ENCODE measurements at places on chromosomes 6 and 20.

GRCh38 chr6:130872250-130873095 lies 45.3 kb downstream of the SMLR1 start:
- DNase-seq: peak; percentile 56

DNA sequence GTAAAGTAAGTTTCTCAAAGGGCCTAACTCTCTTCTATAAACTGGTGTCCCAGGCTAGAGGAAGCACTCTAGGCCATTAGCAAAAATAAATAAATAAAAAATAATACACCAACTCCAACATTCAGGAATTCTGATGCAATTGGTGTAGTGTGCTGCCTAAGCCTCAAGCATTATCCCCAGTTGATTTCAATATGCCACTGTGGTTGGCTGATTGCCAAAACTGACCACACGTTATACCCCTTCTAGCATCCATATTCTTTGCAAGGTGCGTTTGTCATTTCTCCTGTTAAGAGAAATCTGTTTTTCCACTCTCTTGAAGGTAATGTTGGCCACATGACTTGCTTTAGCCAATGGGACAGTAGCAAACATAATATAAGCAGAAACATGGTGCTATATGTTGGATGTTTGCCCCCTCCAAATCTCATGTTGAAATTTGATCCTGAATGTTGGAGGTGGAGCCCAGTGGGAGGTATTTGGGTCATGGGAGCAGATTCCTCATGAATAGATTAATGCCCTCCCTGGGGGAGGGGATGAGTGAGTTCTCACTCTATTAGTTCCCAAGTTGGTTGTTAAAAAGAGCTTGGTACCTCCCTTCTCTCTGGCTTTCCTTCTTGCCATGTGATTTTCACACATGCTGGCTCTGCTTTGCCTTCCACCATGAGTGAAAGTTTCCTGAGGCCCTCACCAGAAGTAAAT lies 71.9 kb upstream of the PLCB4 start:
- DNase-seq: no peak

DNA sequence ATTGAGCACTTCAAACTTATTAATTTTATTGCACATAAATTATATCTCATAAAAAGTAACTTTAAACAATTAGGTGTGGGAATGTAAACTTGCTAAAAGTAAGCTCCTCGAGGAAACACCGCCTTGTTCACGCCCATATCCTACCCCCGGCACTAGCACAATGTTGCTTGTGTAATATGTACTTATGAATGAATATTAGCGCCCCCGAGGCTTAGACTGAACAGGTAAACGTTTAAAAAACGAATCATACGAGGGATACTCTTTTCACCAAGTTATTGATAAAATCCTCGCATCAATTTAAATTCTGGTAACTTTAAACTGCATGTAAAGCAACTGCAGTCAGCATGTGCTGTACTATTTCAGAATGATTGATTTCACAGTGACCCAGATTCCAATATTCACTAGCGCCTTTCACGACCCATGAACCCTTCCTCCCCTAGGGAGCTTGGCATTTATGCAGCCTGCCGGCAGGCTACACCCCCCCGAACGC lies 637 bp downstream of the TFB1M start:
- no peak for DNase-seq

DNA sequence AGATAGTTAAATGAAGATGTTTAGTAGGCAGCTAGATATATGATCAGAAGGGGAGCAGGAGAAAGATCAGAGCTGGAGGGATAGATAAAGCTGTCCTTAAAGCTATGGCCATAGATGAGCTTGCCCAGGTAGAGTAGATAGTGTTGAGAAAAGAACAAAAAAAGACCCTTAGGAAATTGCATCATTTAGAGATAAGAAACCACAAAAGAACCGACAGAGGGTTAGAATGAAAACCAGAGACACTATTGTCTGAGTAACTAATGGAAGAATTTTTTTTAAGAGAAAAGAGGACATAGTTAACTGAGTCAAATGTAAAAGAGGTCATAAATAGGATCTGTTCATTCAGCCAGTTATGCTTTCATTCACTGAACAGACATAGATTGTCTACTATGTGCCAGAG lies 101.8 kb downstream of the TNFAIP3 start:
- DNase-seq: no peak

DNA sequence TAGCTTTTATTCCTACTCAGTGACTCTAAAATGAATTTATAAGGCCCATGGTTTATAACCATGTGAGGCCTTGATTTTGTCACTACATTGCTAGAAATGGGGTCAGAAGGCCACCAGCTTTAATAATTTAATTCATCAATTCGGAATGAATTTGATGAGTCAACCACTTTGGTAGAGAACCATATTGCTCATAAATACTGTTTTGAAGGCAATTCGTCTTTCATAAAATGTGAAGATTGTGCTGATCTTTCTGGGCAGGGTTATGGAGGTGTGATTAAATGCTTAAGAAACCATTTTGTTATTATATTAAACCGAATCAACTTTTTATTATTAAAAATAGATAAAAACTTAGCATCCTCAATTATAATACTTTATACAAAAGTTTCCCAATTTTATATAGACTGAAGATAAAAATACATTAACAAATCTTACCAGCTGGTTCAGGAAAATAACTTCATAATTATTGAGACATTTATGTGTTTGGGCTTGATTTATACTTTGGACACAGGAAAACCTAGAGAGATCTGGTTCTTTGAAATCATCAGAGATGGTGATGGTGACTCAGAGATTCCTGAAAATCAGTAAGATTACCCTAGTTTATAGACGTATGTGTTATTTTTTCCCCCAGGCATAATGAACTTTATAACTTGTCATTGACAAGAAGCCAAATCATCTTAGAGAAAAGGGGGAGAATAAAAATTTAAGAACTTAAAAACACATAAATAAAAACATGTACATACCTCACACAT lies 10.6 kb downstream of the HCRTR2 start:
- DNase-seq: no peak

DNA sequence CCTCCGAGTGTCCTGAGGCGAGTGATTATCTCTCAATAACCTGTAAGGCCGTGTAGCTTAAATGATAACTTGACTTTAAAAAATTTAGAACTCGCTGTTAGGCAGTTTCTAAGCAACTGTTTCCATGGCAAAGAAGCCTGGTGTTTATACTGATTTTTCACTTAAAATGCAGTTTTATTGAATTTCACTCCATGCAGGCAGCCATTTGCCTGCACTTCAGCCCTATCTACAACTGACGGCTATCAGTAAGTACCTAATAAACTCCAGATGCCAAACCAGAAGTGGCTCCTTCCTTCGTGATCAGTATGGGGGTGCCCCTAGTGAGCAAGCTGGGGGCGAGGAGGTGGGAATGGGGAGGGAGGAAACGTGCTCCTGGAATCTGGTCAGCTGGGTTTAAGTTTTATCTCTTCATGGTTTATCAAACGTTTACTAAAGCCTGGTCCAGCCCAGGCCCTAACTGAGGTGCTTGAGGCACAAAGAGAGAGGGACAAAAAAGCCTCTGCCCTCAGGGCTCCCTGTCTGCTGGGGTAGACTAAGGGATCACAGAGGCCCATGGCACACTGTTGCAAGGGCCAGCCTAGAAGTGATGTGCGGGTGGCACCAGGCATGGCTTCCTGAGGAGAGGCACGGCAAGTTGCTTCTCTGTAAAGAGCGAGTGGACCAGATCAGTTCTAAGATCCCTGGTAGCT lies 45.5 kb downstream of the TTI1 start:
- DNase-seq: no peak

DNA sequence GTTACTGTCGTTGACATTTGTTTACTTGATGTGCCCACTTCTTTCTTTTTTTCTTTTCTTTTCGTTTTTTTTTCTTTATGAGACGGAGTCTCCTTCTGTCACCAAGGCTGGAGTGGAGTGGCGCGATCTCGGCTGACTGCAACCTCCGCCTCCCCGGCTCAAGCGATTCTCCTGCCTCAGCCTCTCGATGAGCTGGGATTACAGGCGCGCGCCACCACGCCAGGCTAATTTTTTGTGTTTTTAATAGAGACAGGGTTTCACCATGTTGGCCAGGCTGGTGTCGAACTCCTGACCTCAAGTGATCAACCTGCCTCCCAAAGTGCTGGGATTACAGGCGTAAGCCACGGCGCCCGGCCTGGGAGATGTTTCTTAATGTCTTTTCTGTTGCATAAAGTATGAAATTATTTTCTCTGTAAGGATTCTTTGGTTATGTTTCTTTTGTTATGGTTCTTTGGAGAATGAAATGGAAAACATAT lies 33.3 kb upstream of the PRSS16 start:
- peak; percentile 23 for DNase-seq

DNA sequence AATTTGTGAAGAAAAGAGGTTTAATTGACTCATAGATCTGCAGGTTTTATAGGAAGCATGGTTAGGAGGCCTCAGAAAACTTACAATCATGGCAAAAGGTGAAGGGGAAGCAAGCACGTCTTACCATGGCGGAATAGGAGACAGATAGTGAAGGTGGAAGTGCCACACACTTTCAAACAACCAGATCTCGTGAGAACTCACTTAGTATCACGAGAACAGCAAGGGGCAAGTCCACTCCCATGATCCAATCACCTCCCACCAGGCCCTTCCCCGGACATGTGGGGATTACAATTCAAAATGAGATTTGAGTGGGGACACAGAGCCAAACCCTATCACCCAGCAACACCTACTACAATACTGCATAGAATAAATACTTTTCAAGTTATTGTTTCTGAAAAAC lies 7.3 kb upstream of the HEBP2 start:
- DNase-seq: no peak

- no peak for DNase-seq
Observed at GRCh38 chr20:11982289-11982954, 64.7 kb downstream of the BTBD3 start.

- DNase-seq: no peak
Observed at GRCh38 chr6:83436674-83437073, 5.8 kb upstream of the ME1 start.

- no peak for DNase-seq
Observed at GRCh38 chr6:91141346-91141745, 554.5 kb upstream of the MAP3K7 start.
